NCI-H446 (cell line): ENCODE measurements at places on chromosomes 7 and 10.
A peak's percentile ranks its signal among the peaks of the same experiment; 100 is the strongest.

GRCh38 chr10:98251399-98251798 is 16.6 kb downstream of the LOXL4 start:
- DNase-seq: no peak

DNA sequence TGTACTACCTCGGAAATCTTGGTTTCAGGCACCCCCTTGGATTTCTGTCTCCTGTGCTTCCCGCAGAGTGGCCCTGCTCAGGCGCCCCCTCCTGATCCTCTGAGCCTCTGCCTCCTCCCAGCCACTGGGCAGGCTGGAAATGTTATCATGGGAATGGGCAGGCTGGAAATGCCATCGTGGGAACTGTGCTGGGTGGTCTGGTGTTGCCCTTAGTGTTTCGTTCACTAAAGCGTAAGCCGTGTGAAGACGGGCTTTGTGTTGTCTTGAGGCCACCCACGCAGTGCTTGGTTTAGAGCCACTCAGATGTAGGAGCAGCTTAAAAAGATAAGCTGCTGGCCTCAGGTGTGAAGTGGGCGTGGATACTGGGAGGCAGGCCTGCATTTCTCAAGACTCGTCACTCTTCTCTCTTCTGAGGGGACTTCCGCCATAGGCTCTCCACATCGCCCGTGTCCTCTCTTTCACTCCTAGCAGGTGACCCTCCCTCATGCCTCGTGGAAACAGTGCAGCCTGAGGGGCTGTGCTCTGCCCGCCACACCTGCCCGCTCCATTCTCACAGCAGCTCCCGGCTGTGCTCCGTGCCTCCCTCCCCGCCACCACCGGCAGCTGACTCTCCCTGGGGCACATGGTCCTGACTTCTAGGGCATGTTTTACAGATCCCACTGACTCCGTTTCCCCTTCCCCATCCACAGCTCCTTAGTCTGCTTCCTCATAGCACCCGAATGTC is 28.5 kb downstream of the PPP2R2D start:
- DNase-seq: no peak

DNA sequence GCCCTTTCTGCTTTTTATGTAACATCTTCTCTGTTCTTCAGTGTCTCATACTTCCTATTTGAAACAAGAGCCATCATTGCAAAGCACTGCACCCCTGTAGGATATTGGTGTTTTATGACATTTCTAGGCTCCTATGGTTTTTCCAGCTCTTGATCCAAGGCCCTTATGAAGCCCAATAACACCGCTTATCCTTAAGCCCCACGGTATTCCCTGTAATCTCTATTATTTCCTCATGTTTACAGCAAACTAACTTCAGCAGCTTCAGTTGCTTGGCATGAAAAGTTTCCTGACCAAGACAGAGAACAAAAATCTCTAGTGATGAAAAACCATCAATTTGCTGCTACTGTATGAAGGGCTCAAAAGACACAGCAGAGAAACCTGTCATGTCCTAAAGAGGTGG is 34.1 kb upstream of the TES start:
- DNase-seq: no peak

DNA sequence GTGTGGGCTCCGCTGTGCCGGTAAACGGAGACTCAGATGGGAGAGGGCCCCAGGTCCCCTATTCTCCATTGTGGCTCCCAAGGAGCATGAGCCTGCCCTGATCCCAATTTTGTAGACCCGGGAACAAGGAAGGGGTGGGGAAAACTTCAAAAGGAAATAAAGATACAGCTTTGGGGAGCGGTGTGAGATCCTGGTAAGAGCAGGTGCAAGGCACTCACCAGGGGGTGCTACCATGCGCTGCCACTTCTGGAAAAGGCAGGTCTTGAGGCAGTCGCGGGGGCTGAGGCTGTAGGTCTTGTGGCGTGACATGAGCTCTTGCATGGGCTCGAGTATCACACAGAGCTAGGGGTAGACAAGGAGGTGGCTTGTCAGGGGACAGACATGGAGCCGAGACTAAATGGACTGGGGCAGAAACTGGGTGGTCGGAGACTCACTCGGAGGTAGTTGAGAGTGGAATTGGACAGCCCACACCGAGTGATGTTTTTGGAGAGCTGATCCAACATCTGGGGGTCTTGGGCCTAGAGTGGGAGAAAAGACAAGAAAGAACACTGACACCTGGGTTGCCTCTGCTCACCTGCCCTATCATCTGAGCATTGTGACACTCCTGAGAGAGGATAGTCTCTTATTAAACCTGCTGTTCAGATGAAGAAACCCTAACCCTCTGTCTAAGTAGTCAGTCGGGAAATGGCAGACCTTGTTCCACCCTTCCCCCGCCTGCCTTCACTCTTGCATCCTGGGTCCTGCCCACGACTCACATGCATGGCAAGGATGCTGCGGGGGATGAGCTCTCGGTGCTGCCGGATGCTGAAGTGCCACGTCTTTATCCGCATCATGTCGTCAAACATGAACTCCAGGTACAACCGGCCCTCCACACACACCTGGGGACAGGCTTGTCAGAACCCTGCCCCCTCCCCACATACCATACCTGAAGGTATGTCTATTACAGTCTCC is 10.7 kb downstream of the LDB1 start:
- DNase-seq: no peak

GRCh38 chr10:88889559-88890337 is 9.7 kb downstream of the STAMBPL1 start:
- no peak for DNase-seq

DNA sequence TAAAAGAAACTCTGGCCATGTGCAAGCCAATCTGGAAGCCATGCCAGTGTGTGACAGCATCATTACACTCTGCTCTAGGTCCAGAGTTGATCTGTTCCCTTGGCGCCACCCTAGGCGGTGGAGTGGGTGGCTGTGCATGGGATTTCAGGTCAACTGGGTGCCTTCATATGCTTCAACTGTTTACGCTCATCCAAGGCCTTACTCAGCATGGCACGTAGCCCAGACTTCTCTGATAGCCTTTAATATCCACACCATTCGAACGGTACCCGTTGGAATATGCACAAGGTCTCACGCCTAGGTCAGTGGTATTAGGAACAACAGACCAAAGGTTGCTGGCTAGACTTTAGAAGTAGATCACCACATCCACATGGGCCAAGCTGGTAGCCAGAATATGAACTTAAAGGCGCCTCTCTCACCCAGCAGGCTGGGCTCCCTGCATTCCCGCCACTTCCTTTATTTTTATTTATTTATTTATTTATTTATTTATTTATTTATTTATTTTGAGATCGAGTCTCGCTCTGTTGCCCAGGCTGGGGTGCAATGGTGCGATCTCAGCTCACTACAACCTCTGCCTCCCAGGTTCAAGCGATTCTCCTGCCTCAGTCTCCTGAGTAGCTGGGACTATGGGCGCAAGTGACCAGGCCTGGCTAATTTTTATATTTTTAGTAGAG is 18.7 kb upstream of the ACHE start:
- DNase-seq: no peak

DNA sequence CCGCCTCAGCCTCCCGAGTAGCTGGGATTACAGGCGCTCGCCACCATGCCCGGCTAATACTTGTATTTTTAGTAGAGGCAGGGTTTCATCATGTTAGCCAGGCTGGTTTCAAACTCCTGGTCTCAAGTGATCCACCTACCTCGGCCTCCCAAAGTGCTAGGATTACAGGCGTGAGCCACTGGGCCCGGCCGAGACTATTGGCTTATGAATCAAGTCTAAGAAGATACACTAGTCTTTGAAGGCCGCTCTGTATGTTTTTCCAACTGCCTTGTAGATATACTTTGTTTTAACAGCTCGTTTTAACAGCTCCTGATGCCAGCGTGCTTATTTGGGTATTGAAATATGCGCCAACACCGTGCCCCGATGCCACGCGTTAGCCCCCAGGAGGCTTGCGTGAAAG is 136.4 kb upstream of the SH2B2 start:
- DNase-seq: no peak

DNA sequence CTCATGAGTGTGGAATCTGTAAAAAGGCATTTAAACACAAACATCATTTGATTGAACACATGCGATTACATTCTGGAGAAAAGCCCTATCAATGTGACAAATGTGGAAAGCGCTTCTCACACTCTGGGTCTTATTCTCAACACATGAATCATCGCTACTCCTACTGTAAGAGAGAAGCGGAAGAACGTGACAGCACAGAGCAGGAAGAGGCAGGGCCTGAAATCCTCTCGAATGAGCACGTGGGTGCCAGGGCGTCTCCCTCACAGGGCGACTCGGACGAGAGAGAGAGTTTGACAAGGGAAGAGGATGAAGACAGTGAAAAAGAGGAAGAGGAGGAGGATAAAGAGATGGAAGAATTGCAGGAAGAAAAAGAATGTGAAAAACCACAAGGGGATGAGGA is 207.7 kb downstream of the ZEB1 start:
- no peak for DNase-seq

DNA sequence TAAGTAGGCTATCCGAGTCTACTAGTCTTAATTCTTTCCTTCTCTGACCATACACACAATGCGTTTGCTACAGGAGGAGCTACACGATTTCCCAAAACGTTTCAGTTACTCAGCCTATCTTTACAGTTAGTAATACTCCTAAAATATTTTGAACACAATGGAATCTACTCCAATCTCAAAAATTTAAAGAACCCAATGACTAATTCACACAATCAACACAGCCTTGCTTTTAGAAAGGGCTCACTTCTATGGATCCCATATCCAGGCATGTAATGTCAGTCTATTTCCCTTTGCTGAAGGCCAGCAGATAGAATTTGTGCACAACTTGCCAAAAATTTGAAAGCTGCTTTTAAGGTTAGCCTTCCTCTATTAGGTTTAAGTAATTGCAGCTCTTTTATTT is 107.2 kb downstream of the VPS41 start:
- DNase-seq: no peak

DNA sequence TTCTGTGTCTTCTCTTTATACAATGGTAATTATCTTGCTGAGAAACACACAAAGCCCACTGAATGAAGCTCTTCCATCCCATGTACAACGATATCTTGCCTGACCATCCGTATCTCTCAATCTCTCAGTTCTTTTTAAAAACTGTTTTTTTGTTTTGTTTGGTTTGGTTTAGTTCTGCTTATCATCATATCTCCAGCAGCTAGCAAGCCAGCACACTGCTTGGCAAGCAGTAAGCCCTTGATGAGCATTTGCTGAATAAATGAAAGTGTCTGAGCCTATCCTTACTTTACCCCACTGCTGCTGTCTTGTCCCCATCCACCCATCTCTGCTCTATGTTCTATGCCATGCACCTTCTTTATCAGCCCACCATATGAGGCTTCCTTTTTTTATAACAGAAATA is 34.2 kb downstream of the ITGB1 start:
- no peak for DNase-seq

DNA sequence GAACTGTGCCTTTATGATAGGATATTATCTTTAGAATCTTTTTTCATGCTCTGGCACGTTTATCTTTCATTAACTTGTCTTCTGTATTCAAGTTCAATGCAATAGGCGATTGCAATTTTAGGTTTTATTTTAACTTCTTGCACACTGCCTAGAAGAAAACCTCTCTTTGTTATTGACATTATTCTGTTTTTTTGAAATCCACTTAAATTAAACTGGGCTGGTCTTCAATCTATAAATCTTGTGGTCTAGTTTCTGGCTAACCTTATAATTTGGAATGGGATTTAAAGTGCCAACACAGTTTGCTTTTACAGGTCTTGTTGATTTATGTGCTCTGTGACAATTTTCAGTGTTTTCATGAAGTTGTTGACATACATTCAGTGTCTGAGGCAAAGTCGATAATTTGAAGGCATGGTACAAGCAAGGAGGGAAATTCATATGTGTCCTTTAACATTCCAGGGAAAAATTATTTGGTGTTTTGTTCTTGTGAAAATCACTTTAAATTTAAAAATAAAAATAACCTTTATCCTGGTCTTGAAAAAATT is 240.9 kb downstream of the KIAA1217 start:
- no peak for DNase-seq

DNA sequence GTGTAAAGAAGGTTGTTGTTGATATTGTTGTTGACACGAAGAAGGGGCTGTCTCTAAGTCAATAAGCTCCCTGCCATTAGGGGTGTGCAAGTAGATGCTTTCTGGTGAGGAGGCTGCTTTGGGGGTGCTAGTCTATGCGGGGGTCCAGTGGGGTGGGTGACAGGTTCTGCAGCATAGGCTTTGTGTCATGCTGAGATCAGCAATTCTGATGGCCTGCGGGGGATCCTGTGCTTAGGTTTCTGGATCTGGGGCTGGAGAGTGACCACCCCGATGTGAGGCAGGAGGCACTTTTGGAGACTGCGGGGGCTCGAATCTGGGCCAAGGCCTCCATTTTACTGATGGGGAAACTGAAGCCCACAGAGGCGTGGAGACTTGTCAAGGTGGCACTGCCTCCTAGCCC is 5.1 kb downstream of the AQP1 start:
- DNase-seq: no peak

DNA sequence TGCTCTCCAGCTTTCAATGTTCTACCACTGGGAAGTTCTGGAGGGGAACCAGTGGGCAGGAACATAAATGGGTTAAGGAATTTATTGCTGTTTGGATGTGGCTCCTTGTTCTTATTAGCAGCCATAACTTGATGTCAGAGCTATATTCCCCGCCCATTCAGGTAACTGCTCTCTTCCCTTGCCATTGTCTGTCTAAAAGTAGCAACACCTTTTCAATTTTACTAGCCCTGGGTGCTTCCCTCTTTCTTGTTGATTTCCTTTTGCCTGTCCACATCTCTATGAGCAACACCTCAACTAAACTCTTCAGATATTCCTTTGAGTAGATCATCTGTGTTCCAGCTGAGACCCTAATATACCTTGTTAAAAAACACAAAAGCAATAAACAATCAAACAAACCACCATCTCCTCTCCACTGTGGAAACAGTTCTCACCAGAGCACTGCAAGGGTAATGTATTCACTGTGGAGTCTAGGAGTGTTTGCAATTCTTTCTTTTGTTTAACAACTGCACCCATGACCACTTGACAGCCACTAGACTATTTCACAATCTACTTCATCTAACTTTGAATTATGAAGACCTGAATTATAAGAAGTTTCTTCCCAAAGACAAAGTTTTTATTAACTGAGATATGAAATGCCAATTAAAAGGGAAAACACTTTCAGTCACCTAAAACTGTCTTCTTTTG is 436.7 kb downstream of the IPMK start:
- DNase-seq: no peak

- no peak for DNase-seq
Observed at GRCh38 chr7:75905785-75906604, 9.0 kb upstream of the POR start.

- no peak for DNase-seq
Observed at GRCh38 chr10:78780551-78780961, 288.2 kb upstream of the ZMIZ1 start.

- no peak for DNase-seq
Observed at GRCh38 chr10:89304925-89305324, 3.1 kb downstream of the IFIT2 start.

GRCh38 chr10:17878896-17879295 is 69.7 kb downstream of the MRC1 start:
- DNase-seq: peak; percentile 8

DNA sequence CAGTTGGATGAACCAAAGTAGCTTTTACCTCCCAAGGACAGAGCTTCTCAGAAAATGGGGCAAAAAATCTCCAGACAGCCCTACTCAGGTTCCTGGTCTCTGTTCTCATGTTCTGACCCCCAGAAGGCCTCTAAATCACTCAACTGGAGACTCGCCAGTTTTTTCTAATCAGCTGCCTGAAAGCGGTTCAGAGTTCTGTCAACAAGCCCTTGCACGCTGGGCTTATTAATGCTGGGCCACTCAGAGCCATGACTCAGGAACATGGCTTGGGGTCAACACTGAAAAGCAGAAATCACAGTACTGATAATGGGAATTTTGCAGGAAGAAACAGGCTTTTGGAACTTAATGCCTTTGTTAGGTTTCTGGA is 15.3 kb downstream of the ECHDC3 start:
- DNase-seq: no peak

GRCh38 chr10:119360181-119360921 is 153.0 kb downstream of the GRK5 start:
- DNase-seq: no peak
